ENCODE measurements at places on chromosomes 1 and 21. TPM values are rescaled to one million over a fixed set of nuclear protein-coding genes. Genes with fewer than 3 reads are reported as not detected.

Gene TSSK3
- 2.3 TPM for total RNA-seq

GRCh38 chr1:39178541-39179431 lies 25.7 kb upstream of the MACF1 start:
- DNase-seq = no peak

DNA sequence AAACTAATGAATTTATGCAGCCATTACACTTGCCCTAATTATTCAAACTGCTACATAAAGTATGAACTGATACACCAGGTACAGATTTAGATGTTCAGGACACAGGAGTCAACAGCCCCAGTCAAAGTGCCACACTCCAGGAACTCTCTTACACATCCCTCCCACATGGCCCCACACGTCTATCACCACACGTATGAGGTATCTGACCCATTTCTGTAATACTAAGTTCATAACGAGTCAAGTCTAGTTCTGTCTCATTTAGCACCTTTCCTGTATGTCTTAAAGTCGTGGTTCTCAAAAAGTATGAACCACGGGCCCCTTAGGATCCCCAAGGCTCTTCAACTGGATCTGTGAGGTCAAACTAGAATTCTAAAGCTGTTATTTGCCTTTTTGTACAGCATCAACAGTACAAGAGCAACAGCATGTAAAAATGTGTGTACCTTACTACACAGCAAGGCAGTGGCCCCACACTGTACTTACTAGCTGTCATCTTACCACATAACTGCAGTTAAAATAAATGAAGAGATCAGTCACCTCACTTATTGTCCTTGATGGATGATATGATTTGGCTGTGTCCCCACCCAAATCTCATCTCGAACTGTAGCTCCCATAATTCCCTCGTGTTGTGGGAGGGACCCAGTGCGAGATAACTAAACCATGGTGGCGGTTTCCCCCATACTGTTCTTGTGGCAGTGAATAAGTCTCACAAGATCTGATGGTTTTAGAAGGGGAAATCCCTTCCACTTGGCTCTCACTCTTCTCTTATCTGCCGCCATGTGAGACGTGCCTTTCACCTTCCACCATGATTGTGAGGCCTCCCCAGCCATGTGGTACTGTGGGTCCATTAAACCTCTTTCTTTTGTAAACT lies 42.6 kb downstream of the SIPA1L2 start:
- no peak for DNase-seq

Gene SH2D1B
- not detected for total RNA-seq

DNA sequence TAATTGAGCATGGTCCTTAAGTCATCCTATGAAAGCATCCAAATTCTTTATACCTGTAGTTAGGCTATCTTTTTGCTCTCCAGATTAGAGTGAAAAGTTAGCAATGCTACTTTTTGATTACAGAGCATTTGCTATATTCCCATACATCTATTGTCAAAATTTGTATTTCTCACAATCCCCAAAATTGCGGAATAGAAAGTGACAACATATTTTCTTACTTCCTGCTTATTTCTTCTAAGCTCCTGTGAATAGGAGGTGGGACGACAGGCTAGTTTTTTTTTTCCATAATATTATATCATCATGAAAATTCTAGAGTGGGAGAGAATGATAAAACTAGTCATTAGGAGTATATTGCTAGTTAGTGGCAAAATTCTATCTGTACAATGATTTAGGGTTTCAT lies 264.0 kb upstream of the DPYD start:
- DNase-seq = no peak

GRCh38 chr1:181102841-181103240 lies 14.3 kb downstream of the IER5 start:
- peak; percentile 67 for DNase-seq

Gene SERTAD4
- total RNA-seq = not detected

- DNase-seq = no peak
Measured at GRCh38 chr1:7485086-7485780, 285.9 kb upstream of the VAMP3 start.
